DMS 273 treated with DMSO at 0.1 percent for 48 hours (cell line): ENCODE measurements at places on chromosomes 16 and 17.

- no peak for DNase-seq
Observed at GRCh38 chr16:50878966-50879615, 137.2 kb downstream of the CYLD start.

DNA sequence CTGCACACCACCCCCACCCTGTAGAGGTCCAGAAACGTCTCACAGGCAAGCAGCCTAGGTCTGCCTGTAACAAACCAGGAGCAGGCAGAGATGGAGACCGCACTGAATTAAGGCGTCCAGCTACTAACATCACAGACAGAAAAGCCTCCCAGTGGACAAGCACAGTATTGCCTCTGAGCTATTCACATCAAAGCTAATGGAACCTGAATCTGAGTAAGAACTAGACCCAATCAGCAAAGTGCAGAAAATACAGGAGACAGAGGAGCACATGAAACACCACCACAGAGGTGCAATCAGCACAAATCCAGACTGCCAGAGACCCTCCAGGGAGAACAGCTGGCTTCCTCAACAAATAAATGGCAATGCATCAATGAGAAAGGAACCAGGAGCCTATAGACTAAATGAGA lies 22.2 kb upstream of the PEMT start:
- DNase-seq, result peak; percentile 68

DNA sequence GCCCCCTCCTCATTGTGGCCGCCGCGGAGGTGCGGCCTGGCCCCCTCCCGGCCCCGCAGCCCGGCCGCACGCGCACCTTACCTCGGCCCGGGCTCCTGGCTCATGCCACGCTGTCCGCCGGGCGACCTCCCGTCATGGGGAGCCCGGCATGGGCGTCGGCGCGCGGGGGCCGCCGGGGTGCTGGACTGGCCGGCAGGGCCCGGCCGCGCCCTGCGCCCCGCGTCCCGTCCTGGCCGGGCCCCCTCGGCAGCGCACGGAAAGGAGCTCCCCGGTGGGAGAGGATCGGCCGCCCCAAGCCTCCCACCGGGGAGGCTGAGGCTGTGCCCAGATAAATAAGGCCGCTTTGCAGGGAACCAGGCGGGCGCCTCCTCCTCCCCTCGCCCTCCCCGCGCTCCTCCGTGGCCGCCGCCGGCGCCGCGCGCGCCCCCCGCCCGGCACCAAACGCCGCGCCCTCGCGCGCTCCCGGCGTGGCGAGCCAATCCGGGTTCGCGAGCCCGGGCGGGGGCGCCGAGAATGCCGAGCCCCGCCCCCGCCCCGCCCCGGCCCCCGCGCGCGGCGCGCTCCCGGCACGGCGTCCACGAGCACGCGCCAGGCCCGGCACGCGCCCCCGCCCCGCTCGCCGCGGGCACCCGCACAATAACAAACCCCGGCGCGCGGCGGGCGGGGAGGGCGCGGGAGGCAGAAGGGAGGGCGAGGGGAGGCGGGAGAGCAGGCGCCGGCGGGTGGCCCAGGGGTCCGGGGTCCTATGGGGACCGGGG lies at the start of gene FBXL16:
FBXL16 (minus strand) TSS at position 371 of the 758 bp plus-strand sequence. CDS start 8,396 bp downstream, outside the sequence.
- DNase-seq, result no peak

GRCh38 chr17:51401279-51401678 lies 140.9 kb downstream of the UTP18 start:
- no peak for DNase-seq

GRCh38 chr16:81842564-81843242 lies 63.6 kb downstream of the PLCG2 start:
- DNase-seq, result no peak

GRCh38 chr17:58302171-58302918 lies 21.6 kb upstream of the MPO start:
- DNase-seq, result no peak

- DNase-seq, result no peak
Observed at GRCh38 chr16:31535737-31536136, 8.0 kb downstream of the AHSP start.

DNA sequence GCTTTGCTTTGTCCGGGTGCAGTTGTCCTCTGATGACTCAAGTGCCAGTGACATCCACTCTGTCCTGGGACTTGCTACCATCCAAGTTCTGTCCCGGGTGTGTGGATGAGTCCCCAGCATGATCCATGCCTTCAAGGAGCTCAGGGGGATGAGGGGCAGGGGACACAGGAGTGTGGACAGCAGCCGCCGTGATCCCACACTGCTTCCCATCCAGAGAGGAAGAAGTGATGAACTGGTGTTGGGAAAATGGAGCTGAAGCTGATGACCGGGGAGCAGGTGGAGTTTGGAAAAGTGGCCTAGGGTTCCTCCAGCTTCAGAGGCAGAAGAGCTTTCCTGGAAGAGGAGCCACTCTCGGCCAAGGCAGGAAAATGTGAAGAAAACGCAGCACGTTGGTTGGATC lies 249.6 kb upstream of the TNRC6C start:
- no peak for DNase-seq

GRCh38 chr16:23607726-23608125 lies 11.6 kb upstream of the NDUFAB1 start:
- no peak for DNase-seq

DNA sequence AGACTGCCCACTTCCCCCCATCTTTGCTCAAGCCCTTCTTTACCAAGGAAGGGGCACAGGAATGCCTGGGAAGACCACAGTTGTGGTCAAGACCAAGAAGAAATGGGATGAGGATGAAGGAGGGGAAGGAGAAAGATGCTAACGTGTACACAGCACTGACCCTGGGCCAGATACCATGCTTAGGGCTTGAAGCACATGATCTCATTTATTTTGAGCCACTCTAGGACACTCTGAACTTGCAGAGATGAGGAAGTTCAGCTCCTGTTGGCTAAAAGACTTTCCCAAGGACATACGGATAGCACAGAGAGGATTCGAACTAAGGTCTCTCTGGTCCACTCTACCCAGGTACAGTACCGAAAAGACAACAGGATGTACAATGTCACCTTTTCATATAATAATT lies 42.6 kb downstream of the PIK3R5 start:
- no peak for DNase-seq

DNA sequence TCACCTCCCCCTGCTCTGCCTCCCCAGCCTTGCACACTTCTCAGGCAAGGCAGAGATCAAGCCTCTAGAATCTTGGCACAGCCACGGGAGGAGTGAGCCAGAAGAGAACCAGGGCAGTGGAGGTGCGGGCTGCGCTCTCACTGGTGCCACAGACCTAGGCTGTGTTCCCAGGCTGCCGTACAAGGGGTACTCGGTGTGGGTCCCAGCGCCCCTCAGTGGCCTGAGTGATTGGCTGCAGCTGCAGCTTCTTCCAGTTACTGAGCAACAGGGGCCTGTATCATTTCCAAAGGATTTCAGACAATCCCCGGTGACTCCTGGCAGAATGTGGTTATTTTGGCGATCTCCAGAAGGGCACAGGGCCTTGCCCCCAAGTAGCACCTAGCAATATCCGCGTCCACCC lies 1852.1 kb downstream of the TP53TG3F start:
- DNase-seq, result no peak

DNA sequence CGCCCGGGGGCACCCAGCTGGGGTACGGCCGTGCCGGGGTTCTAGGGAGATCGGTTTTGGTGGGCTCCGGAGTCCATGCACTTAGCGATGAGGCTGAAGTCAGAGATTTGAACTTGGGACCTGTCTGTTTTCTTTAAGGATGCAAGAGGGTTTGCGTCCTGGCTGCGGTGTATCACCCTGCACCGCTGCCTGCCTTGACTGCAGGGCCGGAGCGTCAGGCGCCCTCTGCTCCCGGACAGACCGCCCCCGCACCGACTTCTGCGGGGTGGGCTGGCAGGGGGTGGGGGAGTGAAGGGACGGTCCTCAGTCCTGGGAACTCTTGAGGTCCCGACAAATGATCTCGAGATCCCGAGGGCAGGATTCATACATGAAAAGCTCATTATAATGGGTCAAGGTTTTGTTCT lies 701 bp downstream of the PDP2 start:
- no peak for DNase-seq

DNA sequence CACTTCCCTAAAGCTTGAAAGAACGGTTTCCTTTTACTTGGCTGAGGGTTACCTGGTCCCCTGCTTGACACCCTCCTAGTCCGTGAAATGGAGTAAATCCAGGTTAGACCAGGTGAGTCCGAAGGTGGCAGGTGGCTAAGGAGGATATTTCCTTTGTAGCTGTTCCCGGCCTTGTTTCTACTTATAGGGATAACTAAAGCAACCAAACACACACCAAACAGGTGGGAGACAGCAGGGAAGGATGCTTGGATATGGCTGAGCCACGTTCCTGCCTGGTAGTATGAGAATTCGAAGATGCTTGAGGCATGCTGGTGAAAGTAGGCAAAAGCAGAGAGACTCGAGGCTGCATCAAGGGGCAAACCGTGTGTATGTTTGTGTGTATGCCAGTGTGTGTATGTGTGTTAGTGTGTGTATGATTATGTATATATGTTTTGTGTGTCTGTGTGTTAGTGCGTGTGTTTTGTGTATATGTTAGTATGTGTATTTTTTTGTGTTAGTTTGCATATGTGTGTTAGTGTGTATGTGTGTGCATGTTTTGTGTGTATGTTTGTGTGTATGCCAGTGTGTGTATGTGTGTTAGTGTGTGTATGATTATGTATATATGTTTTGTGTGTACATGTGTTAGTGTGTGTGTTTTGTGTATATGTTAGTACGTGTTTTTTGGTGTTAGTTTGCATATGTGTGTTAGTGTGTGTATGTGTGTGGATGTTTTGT lies 28.9 kb downstream of the RBFOX1 start:
- no peak for DNase-seq

DNA sequence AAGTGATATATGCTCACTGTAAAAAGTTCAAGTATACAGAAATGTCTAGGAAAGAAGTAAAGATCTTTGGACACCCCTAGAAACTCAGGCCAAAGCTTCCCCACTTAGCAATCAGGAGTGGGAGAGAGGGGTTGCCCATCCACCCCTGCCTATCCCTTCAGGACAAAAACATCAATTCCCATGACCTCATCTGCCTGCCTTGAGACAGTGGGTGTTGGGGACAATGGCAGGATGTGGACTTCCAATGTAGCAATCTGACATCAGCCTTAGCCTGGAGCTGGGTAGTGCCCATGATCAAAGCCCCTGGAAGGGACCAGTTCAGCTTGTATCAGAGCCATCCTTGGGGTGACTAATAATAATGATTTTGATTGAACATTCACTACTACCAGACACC lies 18.1 kb downstream of the ITPRIPL2 start:
- no peak for DNase-seq

DNA sequence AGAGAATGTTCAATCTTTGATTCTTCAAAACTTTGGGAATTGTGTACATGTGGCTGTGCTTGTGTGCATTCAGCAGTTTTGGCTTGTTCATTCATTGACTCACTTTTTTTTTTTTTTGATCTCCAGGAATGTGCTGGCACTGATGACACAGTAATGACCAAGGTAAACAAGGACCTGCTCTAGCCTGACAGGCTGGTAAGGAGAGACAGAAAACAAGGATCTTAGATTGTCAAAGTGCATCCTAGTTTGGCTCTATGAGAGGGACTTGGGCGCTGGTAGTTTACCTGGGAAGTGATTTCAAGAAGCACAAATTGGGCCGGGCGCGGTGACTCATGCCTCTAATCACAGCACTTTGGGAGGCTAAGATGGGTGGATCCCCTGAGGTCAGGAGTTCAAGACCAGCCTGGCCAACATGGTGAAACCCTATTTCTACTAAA lies 233.1 kb upstream of the WSCD1 start:
- DNase-seq, result no peak

DNA sequence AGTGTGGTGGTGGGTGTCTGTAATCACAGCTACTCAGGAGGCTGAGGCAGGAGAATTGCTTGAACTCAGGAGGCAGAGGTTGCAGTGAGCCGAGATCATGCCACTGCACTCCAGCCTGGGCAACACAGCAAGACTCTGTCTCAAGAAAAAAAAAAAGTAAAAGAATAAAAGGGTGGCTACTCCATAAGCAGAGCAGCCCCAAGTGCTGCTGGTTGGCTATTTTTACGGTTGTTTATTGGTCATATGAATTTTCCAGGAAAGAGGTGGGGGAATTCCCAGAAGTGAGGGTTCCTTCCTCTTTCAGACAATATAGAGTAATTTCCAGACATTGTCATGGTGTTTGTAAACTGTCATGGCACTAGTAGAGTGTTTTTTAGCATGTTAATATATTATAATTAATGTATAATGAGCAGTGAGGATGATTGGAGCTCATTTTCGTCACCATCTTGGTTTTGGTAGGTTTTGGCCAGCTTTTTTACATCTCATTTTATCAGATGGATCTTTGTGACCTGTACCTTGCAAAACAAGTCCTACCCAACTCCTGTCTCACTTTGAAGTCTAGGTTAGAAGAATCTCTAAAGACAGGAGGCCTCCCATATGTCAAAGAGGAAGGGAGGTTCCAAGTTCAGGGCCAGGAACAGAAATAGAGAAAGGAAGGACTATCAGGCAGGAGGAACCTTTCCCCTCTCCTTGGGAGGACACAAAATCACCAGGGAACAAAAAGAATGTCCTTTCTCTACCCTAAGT lies 39.1 kb downstream of the HOXB1 start:
- no peak for DNase-seq

- DNase-seq, result no peak
Observed at GRCh38 chr16:50121278-50121677, 31.8 kb upstream of the TENT4B start.

DNA sequence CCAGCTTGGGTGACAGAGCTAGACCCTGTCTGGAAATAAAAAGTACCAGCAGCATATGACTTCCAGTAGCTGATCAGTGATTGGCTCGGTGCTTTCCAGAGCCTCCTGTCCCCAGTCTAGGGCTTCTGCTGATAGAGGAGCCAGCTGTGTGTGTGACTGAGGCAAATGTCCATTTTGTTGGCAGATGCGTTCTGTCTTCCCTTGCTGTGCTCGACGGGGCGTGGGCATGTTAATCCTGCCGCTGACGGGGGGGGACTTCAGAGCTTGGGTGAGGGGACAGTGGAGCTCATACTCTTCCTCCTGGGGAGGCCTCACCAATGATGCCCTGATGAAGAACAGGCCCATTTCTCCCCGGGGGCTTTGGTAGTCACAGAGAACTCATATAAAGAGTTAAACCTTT lies 14.6 kb downstream of the KCTD2 start:
- no peak for DNase-seq

DNA sequence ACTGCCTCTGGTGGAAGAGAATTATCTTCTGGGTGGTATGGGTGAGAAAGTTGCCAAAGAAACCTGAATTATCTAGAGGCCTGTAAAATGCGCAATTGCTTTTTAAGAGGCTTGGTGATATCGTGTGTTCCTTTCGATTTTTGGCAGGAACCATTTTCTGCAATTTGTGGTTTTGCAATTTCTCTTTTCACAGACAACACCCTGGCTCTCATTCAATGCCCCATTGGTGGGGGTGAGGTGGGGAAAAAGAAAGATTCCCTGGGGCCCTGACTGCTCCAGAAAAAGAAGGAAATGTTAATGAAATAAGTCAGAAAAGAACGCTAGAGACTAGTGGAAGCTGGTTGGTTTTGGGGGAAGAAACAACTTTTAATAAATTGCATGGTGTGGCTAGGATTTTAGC lies 77.4 kb downstream of the ANKFN1 start:
- no peak for DNase-seq
